Femur (tissue), 1 donor: ENCODE measurements at places on chromosomes 7 and 10.

GRCh38 chr10:35835545-35835944 lies 193.4 kb upstream of the FZD8 start:
- no peak for DNase-seq

- DNase-seq: no peak
Measured at GRCh38 chr7:74183653-74184450, 9.7 kb downstream of the EIF4H start.

DNA sequence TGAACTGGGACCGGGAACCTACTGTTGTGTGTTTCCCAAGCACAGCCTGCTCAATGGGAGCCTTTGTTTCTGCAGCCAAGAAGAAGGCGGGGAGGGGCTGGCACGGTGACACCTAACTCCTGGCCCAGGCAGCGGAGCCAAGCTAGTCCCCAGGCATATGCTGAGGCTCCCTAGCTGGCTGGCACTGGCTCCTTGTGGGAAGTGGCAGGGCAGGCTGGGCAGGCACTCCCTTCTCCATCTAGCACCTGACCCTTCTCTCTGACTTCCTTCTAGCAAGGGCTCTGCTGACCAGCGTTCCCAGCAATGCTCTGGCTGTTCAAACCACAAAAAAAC lies 325.0 kb downstream of the PLXNA4 start:
- DNase-seq: peak; percentile 52

- DNase-seq: no peak
Measured at GRCh38 chr7:2214636-2215035, 18.1 kb downstream of the MAD1L1 start.

DNA sequence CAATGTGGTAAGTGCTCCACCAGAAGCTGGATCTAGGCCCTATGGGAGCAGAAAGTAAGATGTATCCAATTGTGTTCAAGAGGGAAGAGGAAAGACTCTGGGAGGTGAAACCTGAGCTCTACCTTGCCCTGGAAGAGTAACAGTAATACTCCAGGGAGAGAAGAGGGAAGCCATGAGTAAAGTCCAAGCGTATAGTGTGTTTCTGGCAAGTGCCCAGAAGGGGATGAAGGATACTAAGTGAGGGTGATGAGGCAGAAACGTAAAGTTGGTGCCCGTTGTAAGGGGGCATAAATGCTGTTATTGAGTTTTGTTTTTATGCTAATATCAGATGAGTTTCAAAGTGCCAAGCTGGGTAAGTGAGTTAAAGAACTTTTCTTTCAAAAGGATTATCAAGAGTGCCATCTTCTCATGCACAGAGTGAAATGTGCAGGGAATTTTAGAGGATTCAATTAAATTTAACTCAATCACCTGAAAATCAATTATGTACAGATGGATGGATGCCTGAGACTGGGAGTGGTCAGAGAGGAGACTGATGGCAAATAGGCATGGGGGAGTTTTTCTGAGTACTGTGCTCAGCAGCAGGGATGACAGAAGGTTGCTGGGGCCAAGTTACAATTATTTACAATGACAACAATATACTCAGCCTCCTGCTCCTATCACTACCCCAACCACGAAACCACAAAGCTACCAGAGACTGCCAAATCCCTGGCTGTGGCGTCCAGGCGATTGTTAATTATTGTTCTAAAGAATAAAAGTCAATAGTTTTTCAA lies 123.3 kb upstream of the LAMB4 start:
- no peak for DNase-seq

DNA sequence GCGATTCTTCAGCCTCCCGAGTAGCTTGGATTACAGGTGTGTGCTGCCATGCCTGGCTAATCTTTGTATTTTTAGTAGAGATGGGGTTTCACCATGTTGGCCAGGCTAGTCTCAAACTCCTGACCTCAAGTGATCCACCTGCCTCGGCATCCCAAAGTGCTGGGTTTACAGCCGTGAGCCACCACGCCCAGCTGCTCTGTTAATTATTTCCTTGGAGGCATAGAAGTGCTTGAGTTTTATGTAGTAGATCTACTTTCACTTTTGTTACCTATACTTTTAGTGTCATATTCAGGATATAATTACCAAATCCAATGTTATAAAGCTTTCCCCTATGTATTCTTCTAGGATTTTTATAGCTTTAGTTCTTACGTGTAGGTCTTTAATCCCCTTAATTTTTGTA lies 1093.0 kb downstream of the GATA3 start:
- DNase-seq: no peak

DNA sequence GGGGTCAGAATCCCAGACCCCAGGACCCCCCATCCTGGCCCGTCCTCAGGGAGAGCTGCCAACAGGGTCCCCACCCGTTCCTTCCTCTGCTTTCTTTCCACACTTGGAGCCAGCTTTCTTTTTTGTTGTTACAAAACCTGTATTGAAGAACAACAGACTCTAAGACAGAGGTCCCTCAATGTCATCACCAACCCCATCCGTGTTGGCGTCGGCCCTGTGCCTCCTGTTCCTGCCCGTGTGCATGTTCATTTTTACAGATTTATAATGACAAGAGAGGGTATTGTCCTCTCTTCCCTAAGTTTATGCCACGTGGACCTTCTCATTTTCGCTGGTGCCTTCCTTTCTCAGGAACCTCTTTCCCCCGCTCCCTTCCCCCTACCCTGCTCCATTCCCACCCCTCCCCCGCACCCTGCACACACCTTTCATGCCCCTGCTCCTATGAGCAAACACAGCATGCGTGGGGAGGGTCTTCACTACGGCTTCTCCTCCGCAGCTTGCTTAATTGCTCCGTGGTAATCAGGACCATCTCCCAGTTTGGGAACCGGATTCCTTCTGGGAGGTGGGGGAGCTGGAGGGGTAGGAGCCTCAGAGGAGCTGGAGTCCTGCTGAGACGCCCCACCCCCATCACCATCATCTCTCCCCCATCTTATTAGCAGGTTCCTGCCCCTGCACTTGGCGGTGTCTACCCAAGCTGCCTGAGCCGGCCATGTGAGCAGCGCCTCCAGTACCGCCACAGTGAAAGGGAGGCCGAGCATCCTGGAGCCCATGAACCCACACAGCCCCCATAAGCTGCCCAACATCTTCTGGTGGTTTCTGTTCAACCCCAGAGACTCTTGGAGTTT lies 88.0 kb upstream of the INSIG1 start:
- no peak for DNase-seq

- no peak for DNase-seq
Measured at GRCh38 chr10:21217748-21218367, 307.6 kb downstream of the SKIDA1 start.

- DNase-seq: no peak
Measured at GRCh38 chr7:32223071-32223650, 153.0 kb upstream of the PDE1C start.

GRCh38 chr10:34575882-34576281 lies 239.2 kb downstream of the PARD3 start:
- no peak for DNase-seq

- DNase-seq: no peak
Measured at GRCh38 chr7:136741941-136742340, 126.5 kb upstream of the CHRM2 start.

DNA sequence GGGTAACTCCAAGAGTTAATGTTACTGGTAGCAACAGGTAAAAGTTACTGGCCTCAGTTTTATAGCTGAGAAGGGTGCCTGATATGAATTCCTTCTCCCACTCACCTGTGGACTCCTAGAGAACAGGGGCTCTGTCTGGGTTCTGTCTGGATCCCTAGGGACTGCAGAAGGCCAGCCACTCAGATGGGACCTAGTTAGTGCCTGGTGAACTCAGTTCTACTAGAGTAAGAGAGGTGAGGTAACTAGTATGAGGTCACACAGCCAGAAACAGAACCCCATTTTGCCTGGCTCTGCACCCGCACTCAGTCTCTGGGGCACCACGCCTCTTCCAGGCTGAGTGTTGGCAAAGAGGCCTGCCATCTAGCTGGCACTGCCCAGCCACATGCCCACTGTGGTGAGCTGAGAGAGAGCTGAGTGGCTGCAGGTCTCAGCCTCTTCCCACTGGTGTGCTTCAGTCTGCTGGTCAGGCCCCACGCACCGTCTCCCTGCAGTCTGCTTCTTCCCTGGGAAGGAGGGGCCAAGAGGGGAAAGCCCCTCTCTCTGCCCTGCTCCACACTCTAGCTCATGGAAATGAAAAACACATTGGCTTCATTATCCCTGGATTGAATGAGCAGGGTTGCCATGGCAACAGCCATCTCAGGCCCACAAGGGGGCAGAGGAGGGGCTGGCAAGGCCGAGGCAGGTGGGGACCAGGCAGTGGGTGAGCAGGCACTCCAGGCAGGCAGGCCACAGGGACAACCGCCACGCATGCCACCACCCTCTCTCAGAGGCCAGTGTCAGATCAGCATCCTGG lies 110.6 kb downstream of the ZMIZ1 start:
- DNase-seq: no peak

DNA sequence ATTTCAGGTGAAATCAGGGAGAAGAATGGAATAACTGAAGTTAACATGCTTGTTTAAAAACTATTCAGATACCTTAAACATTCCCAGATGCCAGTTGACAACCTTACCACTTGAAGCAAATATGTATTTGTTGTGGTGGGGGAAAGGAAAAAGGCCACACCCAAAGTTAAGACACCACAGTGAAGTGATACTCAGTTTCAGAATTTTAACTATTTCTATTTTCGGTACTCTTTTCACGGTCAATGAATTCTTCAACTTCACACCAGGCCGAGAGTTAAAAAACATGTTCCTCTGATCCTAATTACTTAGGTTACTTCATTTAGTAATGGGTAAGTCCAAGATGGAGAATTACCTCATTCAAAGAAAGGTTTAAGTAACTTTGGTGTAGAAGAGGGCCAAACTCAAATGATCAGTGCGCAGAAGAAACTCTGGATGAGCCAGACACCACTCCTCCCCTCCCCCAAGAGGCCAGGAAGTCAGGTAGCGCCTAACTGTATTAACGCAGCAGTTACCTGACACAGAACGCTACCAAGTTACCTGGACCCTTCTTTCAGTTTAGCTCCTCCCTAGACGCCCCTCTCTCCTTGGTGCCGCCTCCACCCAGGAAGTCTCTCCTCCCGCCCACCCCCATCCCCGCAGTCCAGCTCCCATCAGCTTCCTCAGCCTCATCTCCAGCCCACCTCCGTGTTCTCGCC lies 700 bp downstream of the MTPN start:
- no peak for DNase-seq

GRCh38 chr10:126903656-126904360 lies 1.4 kb upstream of the DOCK1 start:
- DNase-seq: no peak

DNA sequence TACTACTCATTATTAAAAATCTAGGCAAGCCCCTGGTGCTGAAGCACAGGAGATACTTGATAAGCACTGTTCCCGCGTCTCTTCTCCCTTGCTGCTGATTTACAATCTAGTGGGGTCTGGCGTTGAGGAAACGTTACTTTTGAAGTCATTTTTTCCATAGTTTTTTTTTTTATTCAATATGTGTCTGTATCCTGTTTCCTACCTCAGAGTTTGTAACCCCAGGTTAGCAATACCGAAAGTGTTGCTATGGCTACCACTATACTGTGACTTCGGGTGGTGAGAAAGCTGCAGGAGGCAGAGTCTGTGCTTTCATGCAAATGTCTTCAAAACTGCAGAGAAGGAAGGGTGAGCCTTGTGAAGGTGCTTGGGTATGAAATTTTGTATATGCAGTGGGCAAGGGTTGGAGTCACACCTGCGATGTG lies 458.8 kb upstream of the GHITM start:
- DNase-seq: no peak

- peak; percentile 68 for DNase-seq
Measured at GRCh38 chr10:80497187-80498077, 40.3 kb upstream of the SH2D4B start.

- DNase-seq: peak; percentile 77
Measured at GRCh38 chr7:97017192-97018125, 7.2 kb downstream of the DLX5 start.

- DNase-seq: no peak
Measured at GRCh38 chr10:99339563-99340047, 10.4 kb downstream of the CNNM1 start.
